Activated CD8-positive, alpha-beta memory T cell treated with anti-CD3 and anti-CD28 coated beads, Interleukin-2, amount 10 ng/mL, durations not matched to agents 7 days and 5 days (primary cell): ENCODE measurements at places on chromosomes 16 and 17.

GRCh38 chr17:34146440-34147043 is 108.5 kb upstream of the CCL2 start:
- peak; percentile 73 for DNase-seq

DNA sequence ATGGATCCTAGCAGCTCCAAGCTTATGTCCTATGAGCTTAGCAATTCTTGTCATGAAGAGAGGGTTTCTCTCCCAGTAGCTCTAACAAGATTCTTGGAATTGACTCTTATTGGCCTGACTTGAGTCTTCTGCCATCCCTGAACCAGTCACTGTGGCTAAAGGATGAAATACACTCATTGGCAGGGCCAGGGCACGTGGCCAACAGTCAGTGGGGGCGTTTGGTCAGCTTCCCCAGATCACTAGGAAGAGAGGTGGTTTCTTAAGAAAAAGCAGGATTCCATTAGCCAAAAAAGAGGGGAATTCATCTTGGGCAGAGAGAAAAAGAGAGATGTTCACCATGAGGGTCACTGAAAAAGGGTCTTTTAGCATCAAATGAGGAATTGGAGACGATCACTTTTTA is 363.2 kb downstream of the SNX29 start:
- no peak for DNase-seq

- no peak for DNase-seq
These were observed 6.9 kb upstream of the GSE1 start for GRCh38 chr16:85605912-85606841.

GRCh38 chr16:10571354-10571753 is 9.0 kb downstream of the EMP2 start:
- DNase-seq, result no peak

- DNase-seq, result no peak
These were observed 1.2 kb upstream of the LITAFD start for GRCh38 chr16:8880839-8881510.

- peak; percentile 77 for DNase-seq
These were observed at the start of gene SMARCE1 for GRCh38 chr17:40647624-40648383. Gene SMARCE1, minus strand, starts transcription at chr17:40647818. Its CDS starts 2,016 bp downstream, at chr17:40645802.

DNA sequence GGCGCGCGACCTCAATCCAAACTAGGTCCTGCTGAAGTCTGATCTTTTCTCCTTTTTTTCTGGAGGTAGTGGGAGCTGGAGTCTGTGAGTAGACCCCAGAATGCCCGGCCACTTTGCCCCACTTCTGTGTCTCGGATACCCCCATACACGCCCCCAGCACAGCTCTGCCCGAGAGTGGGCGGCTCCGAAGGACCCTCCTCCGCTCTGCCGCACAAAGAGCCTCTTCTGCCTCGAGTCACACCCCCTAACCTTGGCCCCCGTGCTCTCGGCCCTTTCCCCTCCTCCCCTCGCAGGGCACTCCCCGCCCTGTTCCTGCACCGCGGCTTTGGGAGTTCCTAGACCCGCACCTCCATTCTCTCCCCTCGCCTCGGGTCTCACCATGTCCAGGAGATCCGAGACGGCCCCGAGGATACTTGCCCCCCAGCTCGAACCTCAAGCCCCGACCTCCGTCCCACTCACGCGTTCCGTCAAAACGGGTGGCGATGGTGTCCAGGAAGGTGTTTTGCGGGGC is 476 bp downstream of the KCNH4 start:
- DNase-seq, result no peak

DNA sequence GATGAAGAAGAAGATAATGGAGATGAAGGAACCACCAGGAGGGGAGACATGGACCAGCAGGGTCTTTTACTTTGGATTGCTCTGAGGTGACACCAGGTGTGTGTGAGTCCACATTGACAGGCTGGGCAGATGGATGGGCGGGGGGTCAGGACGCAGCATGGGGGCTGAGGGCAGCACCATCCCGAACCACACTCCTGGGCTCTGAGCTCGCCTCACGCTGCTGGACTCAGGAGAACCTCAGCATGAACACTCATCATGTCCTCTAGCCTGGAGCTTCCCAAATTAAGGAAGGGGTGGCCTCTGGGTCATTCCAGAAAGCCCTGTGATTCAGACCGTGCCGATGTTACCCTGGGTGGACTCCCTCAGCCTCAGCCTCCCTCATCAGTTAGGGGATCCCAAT is 50.4 kb upstream of the MAP3K14 start:
- DNase-seq, result no peak

GRCh38 chr16:49307176-49307575 is 25.5 kb upstream of the CBLN1 start:
- no peak for DNase-seq
